PC-9 (cell line): ENCODE measurements at places on chromosomes 3 and 15. TPM values are rescaled to one million over a fixed set of nuclear protein-coding genes. Genes with fewer than 3 reads are reported as not detected.

The DPPA2 gene
- not detected in 2 replicates for total RNA-seq

The IQCF5 gene
- not detected in 2 replicates for total RNA-seq

The CORO2B gene
- 0.53 and 0.59 TPM in 2 replicates for total RNA-seq

The CDHR4 gene
- 2.0 and 3.5 TPM in 2 replicates for total RNA-seq

The ZNF774 gene
- total RNA-seq = 6.2 and 6.3 TPM in 2 replicates

The SH3BP5 gene
- total RNA-seq = 31.6 and 39.3 TPM in 2 replicates
